CD4-positive, alpha-beta T cell treated with Interleukin-4 for 4 hours (primary cell): ENCODE measurements at places on chromosomes 4 and X.

DNA sequence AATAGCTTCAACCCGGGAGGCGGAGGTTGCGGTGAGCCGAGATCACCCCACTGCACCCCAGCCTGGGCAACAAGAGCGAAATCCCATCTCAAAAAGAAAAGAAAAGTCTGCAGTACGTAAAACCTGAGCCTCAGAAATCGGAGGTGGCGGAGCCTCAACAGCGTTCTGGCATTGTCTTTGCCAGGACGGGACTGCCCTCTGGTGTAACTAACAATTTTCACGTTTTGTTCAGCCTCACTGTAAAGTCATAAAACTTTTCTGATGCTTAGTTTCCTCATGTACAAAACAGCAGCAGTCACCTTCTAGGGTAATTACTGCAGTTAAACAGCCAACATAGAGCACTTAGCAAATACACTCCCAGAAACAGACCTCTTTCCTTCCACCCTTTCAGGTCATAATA, 121.7 kb downstream of the RBM47 start:
- DNase-seq = no peak

DNA sequence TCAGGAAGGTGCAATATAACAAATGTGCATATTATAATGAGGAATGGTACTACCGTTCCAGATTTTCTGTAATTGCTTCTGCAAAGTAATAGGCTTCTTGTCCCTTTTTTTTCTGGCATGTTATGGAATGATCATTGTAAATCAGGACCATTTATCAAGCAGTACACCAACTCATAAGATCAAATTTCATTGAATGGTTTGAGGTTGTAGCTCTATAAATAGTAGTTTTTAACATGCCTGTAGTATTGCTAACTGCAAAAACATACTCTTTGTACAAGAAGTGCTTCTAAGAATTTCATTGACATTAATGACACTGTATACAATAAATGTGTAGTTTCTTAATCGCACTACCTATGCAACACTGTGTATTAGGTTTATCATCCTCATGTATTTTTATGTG, 12.6 kb downstream of the IBSP start:
- no peak for DNase-seq

DNA sequence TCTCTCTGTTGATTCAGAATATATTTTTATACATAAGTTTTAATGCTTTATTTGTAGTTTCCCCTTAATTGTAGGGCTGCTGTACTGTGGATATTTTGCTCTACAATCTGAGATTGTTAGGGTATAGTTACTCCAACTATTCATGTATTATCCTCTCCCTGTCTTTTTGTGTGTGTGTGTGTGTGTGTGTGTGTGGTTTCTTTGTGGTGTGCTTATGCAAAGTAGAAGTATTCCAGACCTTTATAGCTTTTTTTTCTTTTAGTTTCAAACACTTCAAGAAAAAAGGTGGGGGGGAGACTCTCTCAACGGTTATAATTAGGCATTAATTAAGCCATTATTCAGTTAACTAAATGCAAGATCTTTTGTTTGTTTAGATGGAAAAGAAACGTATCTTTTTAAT, 6.7 kb downstream of the SMAD1 start:
- DNase-seq = no peak

DNA sequence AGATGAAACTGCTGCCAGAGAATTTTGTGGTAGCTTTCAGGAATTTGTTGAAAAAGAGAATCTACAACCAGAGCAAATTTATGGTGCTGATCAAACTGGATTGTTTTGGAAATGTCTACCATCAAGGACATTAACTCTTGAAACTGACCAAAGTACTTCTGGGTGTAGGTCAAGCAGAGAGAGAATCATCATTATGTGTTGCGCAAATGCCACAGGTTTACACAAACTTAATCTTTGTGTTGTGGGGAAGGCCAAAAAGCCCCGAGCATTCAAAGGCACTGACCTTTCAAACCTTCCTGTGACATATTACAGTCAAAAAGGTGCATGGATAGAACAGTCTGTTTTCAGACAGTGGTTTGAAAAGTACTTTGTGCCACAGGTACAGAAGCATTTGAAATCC, 2.1 kb downstream of the TIGD2 start:
- DNase-seq = no peak

DNA sequence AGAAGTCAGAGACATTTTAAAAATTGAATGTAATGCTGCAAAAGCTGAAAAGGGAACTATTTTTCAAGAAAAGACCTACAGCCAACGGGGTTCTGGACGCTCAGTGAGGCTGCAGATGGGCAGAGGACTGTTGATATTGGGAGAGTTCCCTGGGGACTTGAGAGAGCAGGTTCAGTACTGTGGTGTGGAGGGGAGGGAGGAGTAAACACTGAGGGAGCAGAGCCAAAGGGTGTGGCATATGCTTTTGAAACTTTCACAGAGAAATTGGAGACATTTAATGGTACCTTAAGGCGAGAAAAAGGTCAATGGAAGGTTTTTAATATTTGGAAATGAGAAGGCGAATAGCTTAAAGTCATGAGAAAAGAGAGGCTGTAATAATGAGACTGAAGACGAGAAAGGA, 62.2 kb upstream of the GPM6A start:
- no peak for DNase-seq

- DNase-seq = no peak
Measured at GRCh38 chr4:120005076-120005475, 61.6 kb downstream of the MAD2L1 start.

GRCh38 chrX:114619874-114620273, 36.0 kb downstream of the HTR2C start:
- no peak for DNase-seq

DNA sequence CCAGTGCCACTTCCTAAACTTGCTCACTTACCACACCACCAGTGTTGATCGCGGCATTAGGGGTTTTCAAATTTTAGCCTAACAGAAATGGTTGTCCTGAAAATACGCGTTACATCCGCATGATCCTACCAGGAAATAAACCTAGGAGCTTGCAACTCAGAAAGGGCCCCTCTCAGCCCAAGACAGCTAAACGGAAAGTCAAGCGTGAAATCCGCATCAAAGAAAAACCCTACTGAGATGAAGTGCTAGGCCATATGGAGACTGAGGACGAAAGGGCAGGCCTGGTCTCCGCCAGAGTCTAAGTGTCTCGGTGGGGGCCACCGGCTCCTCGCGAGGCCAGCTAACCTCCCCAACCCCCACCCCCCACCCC, 626 bp downstream of the YTHDC1 start:
- peak; percentile 33 for DNase-seq

DNA sequence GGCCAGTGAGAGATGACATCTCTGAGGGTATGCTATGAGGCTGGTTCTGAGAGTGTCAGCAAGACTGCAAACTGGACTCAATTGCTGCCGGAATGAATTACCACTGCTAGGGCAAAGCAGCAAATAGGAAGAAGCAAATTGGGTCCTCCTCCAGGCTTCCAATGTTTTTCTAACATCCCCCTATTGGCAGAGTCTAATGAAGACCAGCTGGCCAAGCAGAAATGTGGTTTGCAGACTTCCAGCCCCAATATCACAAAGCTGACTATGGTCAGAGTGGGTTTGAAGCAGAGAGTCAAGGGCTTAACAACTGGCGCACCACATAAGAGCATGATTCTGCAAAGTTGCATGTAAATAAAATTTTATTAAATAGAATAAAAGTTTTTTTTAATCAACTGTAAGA, 225.4 kb upstream of the GLRA2 start:
- no peak for DNase-seq

- no peak for DNase-seq
Measured at GRCh38 chrX:140715787-140716186, 6.2 kb downstream of the LINC00632 start.

GRCh38 chrX:17994429-17994828, 133.3 kb upstream of the RAI2 start:
- no peak for DNase-seq

GRCh38 chr4:41178372-41179370, 35.7 kb downstream of the APBB2 start:
- no peak for DNase-seq

GRCh38 chrX:20989361-20989760, 384.9 kb upstream of the CNKSR2 start:
- DNase-seq = no peak

DNA sequence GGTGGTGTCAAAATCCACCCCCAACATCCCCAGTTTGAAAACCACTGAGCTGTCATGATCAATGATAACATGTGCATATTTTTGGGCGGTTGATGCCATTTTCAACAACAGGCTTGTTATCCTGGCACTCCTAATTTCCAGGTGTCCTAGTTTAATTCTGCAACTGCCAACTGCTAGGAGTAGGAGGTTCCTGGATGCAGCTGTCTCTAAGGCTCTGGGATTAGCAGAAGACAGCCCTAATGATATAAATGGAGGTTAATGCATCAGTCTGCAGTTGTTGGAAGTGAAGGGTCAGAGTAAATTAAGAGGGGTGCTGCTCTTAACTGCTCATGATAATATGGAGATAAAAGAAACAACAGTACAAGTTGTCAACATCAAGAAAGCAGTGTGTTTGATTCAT, 23.8 kb downstream of the ARFIP1 start:
- no peak for DNase-seq

DNA sequence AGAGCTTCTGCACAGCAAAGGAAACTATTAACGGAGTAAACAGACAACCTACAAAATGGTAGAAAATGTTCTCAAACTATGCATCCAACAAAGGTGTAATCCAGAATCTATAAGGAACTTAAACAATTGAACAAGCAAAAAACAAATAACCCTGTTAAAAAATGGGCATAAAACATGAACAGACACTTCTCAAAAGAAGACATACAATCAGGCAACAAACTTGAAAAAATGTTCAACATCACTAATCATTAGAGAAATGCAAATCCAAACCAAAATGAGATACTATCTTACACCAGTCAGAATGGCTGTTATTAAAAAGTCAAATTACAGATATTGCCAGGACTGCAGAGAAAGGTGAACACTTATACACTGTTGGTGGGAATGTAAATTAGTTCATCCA, 309.6 kb upstream of the KLF3 start:
- no peak for DNase-seq

GRCh38 chr4:185708348-185708747, 103.6 kb downstream of the SORBS2 start:
- DNase-seq = no peak

DNA sequence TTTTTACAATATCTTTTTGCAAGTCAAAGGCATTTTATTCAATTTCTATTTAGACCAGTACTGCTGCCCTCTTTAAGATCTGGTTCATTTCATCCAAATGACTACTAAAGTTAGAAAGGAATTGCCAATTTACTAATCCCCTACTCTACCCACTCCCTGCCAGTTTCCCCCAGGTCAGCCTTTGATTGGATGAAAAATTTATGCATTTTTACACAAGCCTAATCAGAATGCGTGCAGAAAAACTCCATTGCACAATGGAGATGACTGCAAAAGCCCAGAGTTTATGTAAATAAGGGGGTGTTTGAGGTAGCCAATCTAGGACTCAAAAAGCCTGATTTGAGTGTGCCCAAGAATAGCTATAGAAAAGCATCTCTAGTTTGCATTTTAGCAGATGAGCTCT, 310.6 kb downstream of the PABPC4L start:
- no peak for DNase-seq

DNA sequence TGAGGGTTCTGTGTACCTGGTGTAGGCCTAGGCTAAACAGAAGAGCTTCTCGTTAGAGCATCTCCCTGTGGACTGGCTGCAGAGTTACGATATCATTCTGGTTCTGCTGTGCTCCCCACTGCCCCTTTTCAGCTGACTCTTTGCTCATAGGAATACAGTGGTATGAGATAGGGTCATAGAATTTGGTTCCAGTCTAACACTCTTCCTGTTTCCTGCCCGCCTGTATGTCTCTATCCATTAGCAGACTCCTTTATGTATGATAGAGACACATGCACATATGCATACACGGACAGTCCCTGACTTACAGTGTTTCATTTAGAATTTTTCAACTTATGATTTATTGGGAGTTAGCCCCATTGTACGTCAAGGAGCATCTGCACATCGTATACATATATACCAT, 15.3 kb downstream of the RNF4 start:
- DNase-seq = no peak

DNA sequence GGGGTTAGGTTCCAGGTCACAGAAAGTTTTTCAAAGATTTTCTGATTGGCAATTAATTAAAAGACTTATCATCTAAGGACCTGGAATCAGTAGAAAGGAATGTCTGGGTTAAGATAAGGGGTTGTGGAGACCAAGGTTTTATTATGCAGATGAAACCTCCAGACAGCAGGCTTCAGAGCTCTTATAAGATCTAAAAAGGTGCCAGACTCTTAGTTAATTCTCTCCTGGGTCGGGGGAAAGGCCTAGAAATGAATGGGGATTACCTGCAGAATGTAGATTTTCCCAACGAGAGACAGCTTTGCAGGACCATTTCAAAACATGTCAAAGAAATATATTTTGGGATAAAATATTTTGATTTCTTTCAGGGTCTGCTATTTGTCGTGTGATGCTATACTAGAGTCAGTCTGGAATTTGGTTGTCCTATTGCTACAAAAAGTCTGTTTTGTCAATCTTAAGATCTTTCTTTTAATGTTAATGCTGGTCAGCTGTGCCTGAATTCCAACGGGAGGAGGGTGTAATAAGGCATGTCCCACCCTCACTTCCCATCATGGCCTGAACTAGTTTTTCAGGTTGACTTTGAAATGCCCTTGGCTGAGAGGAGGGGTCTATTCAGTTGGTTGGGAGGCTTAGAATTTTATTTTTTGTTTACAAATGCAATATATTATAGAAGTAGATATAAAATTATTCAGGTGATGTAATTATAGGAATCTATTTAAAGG, 15.8 kb downstream of the EGF start:
- DNase-seq = no peak

- peak; percentile 25 for DNase-seq
Measured at GRCh38 chr4:38805530-38806145, 1.0 kb upstream of the TLR1 start.

DNA sequence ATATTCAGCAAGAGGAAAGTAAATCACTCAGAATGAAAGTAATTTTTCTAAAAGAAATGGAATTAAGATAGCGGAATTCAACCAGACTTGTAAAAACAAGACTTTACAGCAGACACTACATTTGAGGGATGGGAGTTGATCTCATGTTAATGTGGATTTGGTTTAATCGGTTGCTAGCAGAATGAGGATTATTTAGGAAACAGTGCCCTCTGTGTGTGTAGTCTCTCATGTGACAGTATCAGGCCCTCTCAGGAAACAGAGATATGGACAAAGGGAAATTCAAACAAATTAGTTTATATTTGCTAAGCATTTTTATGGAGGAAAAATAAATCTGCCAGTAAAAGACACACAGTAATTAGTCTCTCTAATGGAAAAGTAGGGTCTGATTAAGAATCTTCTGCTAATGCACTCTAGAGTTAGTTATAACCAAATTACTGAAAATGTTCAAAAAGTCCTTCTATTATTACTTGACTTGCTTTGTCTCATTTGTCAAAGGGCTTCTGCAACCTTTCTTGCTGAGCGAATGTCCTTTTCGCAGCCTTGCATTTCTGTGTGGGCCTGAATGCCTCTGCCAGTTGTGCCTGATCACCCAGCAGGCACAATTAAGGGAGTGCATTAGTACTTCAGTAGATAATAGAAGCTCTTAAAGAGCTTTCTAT, 1282.3 kb upstream of the TENM3 start:
- no peak for DNase-seq
